ENCODE measurements at places on chromosomes 7 and 10.

- no peak for DNase-seq
These were observed 128.4 kb upstream of the BTBD16 start for GRCh38 chr10:122142641-122143237.

GRCh38 chr10:97707134-97707861, 6.2 kb upstream of the MARVELD1 start:
- no peak for DNase-seq

DNA sequence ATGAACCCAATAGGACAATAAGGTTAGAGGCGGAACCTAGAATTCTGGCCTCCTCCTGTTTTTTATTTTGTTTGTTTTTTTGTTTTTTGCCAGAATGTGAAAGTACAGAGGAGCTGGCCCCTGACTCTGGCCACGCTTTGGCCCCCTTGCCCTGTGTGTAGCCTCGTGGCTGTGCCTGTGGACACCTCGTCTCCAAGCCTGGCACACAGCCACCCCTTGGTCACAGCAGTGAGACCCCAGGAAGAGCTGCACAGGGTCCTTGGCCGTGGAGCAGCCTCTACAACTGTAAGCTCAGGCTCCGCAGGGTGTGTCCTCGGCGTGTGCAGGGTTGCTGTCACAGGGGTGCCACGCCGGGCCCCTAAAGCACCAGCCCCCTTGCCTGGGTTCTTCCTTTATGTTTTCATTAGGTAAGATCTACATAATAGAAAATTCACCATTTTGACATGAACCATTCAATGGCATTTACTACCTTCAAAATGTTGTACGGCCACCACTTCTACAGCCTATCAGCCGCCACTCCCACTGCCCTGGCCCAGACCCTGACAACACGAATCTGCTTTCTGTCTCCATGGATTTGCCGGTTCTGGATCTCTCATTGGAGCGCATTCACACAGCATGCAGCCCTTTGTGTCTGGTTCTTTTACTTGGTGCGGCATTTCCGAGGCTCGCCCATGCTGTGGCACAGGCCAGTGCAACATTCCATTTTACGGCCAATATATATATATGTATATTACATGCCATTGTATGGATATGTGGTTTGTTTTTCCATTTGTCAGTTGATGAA, 51.0 kb downstream of the AMZ1 start:
- DNase-seq: no peak

GRCh38 chr10:96576277-96576980, 10.4 kb downstream of the TM9SF3 start:
- DNase-seq: peak; percentile 11

GRCh38 chr10:11642566-11642965, 31.1 kb upstream of the USP6NL start:
- DNase-seq: no peak

GRCh38 chr7:128129224-128129864, 98.1 kb upstream of the LRRC4 start:
- DNase-seq: no peak

DNA sequence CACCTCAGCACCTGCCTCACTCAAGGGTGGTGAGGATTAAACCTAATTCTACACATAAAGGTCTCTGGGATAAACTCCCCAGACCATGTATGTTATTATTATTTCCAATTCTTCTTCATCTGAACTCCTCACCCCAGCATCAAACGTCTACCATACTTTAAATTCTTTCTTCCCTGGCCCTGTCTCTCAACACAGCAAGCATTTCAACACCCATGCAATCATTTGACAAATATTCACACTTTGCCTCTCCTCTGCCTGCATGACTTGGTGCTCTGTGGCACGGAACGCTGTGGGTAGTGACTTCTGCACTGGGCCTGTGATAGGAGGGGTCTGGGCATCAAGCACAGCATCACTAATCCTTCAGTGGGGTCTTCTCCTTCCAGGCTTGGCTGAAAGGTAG, 490.8 kb downstream of the TNS3 start:
- DNase-seq: no peak

GRCh38 chr10:125217990-125218675, 57.8 kb upstream of the CTBP2 start:
- DNase-seq: no peak

DNA sequence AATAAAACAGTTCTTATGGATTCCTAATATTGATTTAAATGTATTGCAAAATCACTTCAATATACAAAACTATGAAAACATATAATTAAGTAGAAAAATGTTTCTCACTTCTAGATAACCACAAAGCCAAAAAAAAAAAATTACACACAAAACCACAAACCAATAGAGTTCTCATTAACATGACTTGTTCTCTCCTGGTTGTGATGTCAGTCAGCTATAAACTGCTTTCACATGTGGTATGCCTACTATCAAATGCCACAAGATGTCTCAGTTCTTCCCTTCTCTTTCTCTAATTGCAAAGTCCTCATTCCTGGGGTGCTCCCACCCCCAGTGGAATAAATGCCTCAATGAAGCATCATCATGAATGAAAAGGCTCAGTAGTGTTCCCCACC, 16.6 kb downstream of the GNAI1 start:
- DNase-seq: no peak

GRCh38 chr10:48366261-48366660, 59.8 kb downstream of the MAPK8 start:
- no peak for DNase-seq

DNA sequence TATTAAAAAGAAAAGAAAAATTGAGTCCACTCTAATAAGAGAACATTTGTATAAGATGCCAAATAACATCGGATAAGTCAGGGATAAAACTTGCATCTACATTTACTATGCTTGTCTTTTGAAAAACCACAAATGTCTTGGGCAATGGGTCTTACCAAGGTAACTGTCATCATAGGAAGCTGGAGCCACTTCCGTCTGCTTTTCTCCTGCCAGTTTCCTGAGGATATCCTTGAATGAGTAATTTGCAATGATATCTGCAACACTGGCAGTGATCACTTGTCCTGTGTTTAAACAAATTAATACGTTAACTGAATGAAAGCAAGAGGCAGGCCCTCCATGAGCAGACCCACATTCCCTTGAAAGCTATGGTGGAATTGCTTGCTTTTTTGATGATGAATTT, 47.3 kb downstream of the ITGA8 start:
- DNase-seq: no peak

DNA sequence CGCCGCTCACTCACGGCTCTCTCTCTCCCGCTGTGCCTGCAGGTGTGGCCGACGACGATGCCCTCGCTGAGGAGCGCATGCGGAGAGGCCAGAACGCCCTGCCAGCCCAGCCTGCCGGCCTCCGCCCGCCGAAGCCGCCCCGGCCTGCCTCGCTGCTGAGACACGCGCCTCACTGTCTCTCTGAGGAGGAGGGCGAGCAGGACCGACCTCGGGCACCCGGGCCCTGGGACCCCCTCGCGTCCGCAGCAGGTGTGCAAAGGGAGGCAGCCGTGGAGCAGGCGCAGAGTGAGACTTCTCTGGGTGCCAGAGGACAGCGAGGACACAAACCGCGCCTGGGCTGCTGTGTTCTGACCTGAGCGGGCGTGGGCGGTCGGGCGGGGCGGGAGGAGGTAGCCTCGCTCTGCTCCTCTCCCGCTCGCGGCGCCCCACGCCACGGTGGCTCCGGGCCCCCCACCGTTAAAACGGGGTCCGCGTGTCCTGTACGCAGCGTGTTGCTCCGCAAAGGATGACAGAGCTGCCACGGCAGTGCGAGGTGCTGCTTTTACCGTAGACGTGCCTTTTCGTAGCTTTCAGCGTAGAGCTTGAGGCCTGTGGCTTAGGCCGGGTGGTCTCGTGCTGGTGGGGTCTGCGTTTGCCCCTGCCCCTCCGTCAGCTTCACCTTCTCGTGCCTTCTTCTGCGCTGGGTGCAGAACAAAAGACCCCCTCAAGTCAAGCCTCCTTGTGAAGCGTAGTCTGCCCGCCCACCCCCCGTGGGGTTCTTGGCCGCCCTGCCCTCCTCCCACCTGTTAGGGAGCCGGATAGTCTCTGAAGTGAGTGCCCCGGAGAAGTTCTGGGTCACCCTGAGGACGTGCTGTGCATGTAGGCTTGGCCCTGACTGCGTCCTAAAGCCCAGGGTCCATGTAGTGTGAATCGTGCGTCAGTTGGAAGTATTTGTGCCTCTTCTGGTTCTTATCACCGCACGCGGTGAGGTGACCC, 73.2 kb downstream of the DNAJB6 start:
- no peak for DNase-seq

DNA sequence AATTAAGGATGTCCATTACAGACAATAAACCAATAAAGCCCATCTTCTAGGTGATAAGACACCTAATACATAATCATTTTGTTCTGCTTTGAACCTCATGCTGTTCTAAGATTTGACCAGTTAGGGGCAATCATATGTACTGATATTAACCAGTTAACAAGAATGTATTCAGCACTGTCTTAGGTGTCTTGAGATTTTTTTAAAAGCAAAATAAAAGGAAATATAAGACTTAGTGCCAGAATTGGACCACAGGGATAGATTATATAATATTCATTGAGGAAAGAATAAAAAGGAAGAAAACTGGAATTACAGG, 32.0 kb downstream of the IMMP2L start:
- DNase-seq: no peak

DNA sequence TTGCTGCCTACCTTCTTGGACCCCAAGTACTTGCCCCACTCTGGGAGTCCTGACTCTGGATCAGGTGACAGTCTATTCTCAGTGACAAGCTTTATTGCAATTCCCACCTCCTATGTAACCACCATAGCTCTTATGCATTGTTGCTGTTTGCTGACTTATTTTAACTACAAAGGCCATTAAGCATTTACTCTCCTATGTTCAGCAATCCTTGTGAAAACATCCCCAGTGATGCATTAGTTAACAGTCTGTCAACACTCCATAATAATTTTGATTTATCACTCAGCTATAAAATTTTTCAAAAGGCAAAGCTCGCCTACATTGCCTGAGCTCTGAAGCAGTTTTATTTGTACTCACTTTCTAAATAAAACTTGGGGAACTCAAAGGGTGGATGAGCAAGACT, 871.8 kb upstream of the SORCS1 start:
- no peak for DNase-seq

- DNase-seq: no peak
These were observed 689.5 kb downstream of the DNAJB9 start for GRCh38 chr7:109259151-109259550.

GRCh38 chr7:77348371-77348813, 67.8 kb downstream of the GSAP start:
- no peak for DNase-seq

- no peak for DNase-seq
These were observed 56.6 kb upstream of the CALD1 start for GRCh38 chr7:134722786-134723322.

DNA sequence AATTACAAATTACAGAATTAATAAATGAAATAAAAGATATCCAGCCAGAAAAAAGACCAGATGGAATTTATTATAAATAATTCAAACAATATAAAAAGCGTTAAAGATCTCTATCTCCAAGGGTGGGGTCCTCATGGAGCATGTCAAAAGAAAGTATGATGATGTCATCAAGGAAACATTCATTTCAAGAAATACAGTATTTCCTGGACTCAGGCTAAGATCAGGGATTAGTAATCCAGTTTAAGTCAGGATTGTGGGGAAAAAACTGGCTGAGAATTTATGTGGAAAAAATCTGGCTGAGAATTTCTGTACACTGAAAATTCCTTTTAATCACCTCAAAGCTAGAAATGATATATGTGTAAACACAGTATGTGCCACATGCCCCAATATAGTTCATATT, 1075.3 kb downstream of the XPNPEP1 start:
- no peak for DNase-seq

- DNase-seq: no peak
These were observed 27.7 kb upstream of the VAX1 start for GRCh38 chr10:117165538-117166417.

GRCh38 chr7:4774658-4775249, 669 bp upstream of the AP5Z1 start:
- DNase-seq: no peak

GRCh38 chr10:93711891-93712290, 9.5 kb upstream of the FRA10AC1 start:
- DNase-seq: no peak

DNA sequence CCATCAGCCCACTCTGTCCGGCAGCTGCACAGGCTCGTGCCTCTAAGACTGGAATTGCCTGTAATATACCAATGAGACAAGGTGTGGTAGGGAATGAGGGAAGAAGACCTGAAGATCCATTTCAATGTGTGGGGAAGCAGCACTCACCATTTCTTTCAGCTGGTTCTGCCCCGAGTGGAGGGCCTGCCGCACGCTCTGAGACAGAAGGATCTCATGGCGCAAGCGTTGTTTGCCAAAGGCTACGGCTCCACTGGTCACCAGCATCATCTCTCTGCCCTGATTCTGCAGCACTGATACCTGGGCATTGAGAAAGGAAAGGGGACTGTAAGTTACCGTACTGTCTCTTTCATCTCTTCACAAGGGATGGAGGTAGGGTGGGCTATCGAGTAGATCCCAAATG, 19.4 kb downstream of the ALDH18A1 start:
- no peak for DNase-seq

DNA sequence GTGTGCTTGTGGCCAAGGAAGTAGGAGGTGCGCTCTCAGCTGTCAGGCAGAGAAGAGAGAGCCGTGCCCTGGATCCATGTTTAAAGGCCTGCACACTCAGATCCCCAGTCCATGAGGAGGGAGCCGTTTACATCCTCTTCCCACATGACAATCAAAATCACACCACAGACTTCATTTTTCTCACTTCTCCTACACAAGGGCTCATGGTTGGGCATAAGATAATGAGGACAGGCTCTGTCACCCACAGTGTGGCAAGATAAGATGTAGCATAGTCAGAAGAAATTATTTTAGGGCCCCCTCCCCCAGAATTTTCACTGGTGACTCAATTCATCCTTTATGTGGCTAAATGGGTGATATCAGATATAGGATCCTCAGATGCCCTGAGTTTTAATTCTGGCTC, 35.9 kb upstream of the INHBA start:
- no peak for DNase-seq

DNA sequence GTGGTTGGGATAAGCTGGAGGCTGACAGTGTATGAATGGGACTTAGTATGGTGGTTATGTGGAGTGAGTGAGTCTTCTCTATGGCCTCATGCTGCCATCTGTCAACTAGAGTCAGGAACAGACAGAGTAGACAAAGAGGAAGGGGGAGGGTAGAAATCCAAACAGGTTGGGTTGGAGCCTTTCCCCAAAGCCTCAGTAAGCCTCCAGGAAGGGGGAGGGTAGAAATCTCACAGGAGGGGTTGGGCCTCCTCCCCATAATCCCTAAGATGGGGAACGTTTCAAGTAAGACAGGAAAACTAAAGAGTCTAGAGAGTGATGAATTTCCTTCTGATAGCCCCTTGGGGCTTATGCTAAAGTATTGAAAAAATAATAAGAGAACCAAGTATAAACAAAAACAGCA, 2.0 kb upstream of the AKR1B15 start:
- no peak for DNase-seq

DNA sequence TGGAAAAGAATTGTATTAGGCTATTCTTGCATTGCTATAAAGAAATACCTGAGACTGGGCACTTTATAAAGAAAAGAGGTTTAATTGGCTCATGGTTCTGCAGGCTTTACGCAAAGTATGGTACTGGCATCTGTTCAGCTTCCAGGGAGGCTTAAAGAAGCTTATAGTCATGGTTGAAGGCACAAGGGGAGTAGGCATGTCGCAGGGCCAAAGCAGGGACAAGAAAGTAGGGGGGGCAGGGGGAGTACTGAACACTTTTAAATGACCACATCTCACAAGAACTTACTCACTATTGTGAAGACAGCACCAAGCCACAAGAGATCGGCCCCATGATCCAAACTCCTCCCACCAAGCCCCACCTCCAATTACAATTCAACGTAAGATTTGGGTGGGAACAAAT, 152.5 kb upstream of the PHF14 start:
- no peak for DNase-seq
